HS-27A (cell line): ENCODE measurements at places on chromosomes 5 and 9.

GRCh38 chr9:3893519-3893918 lies 367.7 kb upstream of the RFX3 start:
- DNase-seq, result no peak

DNA sequence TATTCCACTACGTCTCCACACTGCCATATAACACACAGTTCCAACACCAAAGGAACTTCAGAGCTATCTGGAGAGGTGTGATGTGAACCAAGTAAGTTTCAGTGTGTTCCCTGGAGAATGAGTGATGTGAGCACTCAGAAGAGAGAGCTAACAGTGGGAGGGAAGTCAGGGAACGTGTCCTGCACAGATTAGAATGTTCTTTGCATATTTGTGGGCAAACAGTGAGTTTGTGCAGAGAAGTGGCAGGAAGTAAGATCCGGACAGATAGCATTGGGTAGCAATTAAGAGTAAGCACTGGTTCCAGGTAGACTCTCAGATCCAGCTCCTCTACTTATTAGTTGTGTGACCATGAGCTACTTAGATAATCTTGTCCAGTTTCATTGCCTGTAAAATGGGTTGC lies 206.4 kb downstream of the PDZD2 start:
- no peak for DNase-seq

GRCh38 chr5:135310328-135310989 lies 88.6 kb downstream of the MACROH2A1 start:
- DNase-seq, result no peak

- DNase-seq, result no peak
Observed at GRCh38 chr9:77180056-77180455, 2.7 kb downstream of the VPS13A start.

DNA sequence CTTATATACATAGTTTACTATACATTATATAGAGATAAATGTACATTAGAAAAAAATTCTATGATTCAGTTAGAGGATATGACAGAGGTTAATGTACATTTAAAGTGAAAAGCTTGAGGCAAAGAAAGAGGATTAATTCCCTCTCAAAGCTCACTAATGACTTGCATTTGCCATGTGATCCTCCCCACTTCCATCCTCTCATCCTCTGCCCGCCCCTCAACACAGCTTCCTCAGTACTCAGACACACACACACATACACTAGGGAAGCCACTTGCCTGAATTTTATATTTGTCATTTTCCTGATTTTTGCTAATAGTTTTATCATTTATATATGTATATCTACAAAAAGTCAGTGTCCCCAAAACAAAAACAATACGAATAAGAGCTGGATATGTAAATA lies 764.5 kb downstream of the EFNA5 start:
- no peak for DNase-seq

- DNase-seq, result no peak
Observed at GRCh38 chr9:31759703-31760102, 624.7 kb upstream of the ACO1 start.

DNA sequence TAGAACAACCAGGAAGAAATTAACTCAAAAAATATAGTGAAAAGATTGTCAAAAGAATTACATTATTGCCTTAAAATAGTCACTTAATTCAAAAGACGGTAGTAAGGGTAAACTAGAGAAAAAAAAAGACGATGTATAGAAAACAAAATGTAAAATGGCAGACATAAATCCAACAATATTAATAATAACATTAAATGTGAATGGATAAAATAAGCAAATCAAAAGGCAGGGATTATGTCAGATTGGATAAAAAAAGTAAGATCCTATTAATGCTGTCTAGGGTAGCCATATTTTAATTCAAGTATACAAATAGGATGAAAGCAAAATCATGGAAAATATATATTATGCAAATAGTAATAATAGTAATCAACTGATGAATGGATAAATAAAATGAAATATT lies 134.0 kb upstream of the ADCY2 start:
- DNase-seq, result no peak

- no peak for DNase-seq
Observed at GRCh38 chr5:133870661-133871060, 97.8 kb downstream of the C5orf15 start.

- no peak for DNase-seq
Observed at GRCh38 chr9:86846656-86847055, 100.7 kb downstream of the GAS1 start.

- DNase-seq, result no peak
Observed at GRCh38 chr9:35914301-35914807, 5.1 kb downstream of the SPAAR start.

DNA sequence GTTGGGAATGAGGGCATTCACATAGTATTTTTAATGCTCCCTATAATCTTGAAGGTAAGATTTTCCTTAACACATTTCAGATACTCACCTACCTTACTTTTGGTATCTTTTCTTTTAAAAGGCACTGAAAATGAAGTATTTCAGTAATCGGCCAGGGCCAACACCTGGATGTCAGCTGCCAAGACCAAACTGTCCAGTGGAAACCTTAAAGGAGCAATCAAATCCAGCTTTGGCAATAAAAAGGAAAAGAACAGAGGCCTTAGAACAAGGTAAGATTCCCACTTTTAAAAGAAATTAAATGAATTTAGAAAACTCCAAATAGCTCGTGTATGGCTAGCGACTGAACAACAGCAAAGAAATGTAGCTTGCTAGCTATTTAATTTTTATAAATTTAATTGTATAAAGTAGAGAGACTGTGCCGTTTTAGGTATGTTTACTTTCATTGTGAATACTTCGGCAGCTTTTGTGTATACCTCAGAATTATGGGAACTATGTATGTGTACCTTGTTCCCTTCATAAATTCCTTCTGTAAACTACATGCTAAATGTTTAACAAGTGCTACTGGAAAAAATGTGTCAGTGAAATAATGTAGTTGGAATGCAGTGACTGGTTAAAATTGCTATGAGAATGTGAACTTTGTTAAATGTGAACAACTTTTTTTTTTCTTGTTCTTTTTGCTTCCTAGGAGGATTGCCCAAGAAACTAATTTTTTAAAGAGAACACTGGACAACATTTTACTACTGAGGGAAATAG lies 41.9 kb downstream of the CDK7 start:
- DNase-seq, result peak; percentile 5

GRCh38 chr5:151151793-151152192 lies 5.8 kb downstream of the ANXA6 start:
- DNase-seq, result no peak

- no peak for DNase-seq
Observed at GRCh38 chr5:82445726-82446335, 167.7 kb upstream of the RPS23 start.

GRCh38 chr9:76153902-76154629 lies 240.2 kb downstream of the RFK start:
- DNase-seq, result no peak

DNA sequence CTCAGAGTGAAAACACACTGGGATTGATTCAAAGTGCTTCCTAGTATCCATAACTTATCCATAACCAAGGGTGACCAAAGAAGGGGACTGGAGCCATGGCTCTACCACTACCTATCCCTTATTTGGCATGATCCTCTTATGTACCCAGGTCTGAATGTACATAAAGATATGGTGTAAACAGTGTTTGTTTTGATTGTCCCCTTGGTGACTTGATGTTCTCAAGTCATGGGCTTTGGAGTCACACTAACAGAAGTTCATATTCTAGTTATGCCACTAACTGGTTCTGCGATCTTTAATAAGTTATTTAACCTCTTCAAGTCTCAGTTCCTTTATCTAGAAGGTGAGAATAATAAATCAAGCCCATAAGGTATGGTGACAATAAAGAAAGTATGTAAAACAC lies 283.4 kb upstream of the PTGER4 start:
- DNase-seq, result no peak

- peak; percentile 41 for DNase-seq
Observed at GRCh38 chr9:70609542-70610286, 195.3 kb upstream of the KLF9 start.

- DNase-seq, result no peak
Observed at GRCh38 chr5:159668556-159668955, 247.7 kb upstream of the ADRA1B start.

DNA sequence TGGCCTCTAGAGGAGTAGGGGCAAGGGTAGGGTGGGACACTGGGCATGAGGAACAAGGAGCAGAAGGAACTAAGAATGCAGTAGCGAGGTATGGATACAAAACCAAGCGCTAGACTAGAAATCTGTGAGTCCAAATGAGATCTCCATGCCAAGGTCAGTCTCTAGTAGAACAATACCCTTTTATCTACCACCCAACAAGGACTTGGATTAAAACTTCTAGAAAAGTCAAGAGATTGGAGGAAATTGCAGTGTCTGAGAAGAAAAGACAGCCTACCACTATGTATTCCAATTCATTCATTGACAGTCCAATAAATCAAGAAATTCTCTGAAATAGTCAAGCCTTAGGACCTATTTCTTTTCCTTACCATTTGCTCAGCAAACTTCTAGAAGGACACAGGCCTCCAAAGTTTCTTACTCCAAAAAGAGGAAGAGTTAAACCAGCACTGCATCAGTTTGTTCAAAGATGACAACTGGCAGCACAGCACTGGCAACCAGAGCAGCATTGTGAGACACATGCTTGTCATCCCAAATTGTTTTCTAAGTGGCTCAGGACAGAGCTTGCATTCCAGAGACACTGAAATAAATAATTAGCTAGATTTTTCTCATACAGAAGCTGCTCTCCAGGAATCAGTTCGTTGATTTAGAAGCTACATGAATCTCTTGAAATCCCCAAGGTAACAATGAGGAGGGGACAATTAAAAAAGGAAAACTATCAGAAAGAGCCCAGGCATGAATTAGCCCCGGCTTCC lies 22.6 kb downstream of the ABCA1 start:
- DNase-seq, result no peak

GRCh38 chr5:35297755-35298154 lies 67.5 kb upstream of the PRLR start:
- no peak for DNase-seq

GRCh38 chr5:124343451-124343867 lies 403.0 kb downstream of the ZNF608 start:
- peak; percentile 19 for DNase-seq

- peak; percentile 54 for DNase-seq
Observed at GRCh38 chr5:179858586-179859427, at the start of gene MRNIP. TSS of gene MRNIP (minus strand) at chr5:179858817. CDS start at chr5:179858796, 21 bp downstream.

GRCh38 chr5:57166276-57166675 lies 7.6 kb upstream of the GPBP1 start:
- DNase-seq, result no peak

DNA sequence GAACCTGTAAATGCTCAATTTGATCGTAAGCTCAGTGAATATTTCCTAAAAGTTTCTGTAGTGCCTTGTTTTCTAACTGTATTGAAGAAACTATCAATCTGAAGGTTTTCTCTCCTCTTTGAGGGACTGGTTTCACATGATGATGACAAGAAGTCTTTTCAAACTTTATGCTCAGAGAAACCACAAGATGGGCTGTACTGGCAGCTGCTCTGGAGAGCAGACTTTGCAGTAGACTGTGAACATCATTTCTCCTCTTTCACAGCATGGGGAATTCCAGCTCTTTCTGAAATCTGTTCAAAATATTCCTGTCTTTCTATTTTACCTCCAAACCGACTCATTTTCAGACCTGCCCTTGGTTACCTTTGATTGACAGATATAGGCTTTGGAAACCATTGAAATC lies 194.4 kb downstream of the IZUMO3 start:
- no peak for DNase-seq

DNA sequence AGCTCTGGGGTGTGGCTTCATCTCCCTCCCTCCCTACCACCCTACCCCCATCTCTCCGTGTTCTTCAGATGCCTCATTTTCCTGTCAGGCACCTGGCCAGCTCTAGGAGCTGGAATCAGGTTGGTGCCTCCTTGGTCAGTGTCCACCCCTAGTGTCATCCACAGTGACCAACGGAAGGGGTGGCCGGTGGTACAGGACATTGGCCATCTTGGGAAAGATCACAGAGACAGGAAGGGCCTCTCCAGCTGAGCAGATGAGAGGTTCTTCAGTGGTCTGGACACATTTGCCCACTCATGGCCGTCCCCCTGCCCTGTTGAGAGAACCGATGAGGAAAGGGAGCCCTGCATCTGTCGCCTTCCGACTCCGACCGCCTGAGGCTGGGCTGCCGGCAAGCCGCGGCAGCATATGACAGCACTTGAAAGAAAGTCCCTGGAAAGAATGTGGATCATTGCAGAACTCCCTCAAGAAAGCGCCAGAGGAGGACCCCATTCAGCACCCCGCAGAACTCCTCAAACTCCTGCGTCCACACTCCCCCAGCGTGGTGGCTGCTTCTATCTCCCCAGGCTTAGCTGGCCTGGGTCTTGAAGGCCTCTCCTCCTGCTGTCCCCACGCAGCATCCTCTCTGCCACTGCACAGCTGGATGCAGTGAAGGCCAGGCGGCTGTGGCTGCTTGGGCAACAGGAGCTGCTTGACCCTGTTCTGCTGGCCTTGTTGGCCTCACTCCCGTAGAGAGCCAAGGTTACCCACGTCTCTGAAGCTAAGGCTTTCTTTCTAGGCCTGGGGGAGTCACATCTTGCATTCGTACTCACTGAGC lies 1.9 kb upstream of the CLPTM1L start:
- DNase-seq, result no peak

- no peak for DNase-seq
Observed at GRCh38 chr5:135955525-135955924, 742 bp upstream of the LECT2 start.

DNA sequence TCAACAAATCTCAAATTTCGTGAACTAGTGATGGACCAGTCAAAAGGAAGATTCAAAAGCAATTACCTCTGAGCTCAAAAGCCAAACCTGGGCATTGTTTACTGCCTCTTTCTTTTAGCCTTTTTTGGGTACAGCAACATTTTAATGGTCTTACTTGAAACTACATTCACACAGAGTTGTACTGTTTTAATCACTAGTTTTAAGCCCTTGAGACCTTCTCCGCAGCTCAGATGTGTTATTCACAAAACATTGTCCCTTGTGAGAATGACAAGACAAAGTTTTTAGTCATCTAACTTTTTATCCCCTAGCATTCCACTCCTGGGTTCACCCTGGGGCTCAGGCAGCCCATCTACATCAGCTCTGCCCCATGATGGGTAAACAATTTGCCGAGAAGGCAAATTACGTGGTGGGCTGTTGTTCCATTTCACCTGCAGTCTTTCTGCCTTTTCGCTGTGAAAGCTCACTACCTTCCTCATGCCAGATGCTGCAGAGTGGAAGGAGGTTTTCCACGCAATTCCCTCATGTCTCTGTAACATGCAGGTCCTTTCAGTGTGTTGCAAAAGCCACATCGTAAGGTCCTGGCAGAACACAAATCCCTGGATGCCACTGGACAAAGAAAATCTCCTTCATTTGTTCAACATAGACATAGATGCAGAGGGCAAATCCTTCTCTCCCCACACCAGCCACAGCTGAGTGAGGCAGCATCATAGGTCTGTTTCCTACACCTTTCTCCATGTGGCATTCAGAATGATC lies 175.7 kb downstream of the EBF1 start:
- no peak for DNase-seq
